ENCODE measurements at places on chromosomes 13 and 19.
A peak's percentile ranks its signal among the peaks of the same experiment; 100 is the strongest.

- peak; percentile 65 for DNase-seq
These were observed at the start of gene ZNF529 for GRCh38 chr19:36573020-36573894. TSS of gene ZNF529 (minus strand) at chr19:36573292. CDS start at chr19:36572346, 946 bp downstream.

GRCh38 chr13:31947105-31947504 is 84.5 kb upstream of the FRY start:
- DNase-seq, result no peak

DNA sequence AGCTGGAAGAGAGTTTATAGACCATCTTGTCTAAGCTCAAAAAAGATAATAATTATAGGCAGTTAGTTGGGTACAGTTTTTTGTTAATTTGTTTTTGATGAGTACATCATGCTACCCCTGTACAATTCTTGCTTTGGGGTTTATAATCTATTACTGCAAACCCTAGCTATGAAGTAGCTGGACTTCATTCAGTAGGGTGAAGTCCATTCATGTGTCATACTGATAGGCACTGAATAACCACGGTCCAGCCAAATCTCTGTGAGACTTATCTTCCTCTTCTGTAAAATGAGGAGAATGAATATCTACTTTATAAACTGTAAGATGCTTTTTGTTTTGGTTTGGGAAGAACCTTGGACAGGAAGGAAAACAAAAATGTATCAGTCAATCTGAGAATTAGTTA is 19.5 kb downstream of the SLC46A3 start:
- no peak for DNase-seq

GRCh38 chr13:67568205-67568604 is 338.1 kb upstream of the PCDH9 start:
- DNase-seq, result no peak

- DNase-seq, result no peak
These were observed 21.2 kb downstream of the SAFB start for GRCh38 chr19:5644037-5644436.

DNA sequence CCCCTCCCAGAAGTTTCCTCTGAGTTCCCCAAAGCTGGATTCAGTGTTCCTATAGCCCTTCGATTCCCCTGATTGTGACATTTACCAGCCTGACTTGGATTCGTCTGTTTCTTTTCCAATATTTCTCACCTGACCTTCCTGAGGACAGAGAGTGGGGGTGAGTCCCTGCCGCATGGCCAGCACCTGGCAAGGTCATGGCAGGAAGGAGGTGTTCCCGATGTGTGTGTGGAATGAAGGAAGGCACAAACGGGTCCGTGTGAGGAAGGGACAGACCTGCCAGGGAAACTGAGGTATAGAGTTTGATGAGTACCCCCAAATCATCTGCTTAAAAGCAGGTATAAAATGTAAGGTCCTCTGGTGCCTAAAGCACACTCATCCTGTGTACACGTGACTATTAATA is 3.3 kb downstream of the COL4A1 start:
- no peak for DNase-seq

DNA sequence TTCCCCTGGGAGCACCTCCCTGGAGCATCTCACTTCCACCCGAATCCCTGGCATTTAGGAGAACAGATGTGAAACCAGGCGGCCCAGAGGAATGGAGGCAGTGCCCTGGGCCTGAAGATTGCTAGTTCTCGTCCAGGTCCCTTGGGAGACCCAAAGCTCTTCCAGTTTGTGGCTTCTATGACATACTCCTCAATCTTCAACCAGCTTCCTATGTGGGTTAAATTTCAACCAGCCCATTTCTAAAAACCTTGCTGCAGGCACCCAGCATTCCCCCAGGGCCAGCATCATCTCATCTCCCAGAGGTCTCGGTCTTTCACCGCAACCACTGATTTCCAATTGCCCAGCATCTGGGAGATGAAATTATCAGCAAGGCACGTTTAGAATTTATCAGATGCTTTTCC is 46.0 kb upstream of the STK24 start:
- no peak for DNase-seq
